Astrocyte (in vitro differentiated cells and primary cell): ENCODE measurements at places on chromosomes 11 and 22. TPM values are rescaled to one million over a fixed set of nuclear protein-coding genes. Genes with fewer than 3 reads are reported as not detected.

NTM gene
- 98.2 and 108 TPM in 2 replicates for total RNA-seq

LDHA gene
- 852 and 929 TPM in 2 replicates for total RNA-seq

GRCh38 chr22:50169774-50170341 is 673 bp upstream of the PANX2 start:
- H3K4me3 ChIP-seq = no peak overlapping the region
- no peak for DNase-seq
- H3K27me3 ChIP-seq = peaks cover 8% of the 10 kb centered on the region
- H3K4me1 ChIP-seq = no peaks in the 10 kb centered on the region
- H3K36me3 ChIP-seq = no peaks in the 10 kb centered on the region

DNA sequence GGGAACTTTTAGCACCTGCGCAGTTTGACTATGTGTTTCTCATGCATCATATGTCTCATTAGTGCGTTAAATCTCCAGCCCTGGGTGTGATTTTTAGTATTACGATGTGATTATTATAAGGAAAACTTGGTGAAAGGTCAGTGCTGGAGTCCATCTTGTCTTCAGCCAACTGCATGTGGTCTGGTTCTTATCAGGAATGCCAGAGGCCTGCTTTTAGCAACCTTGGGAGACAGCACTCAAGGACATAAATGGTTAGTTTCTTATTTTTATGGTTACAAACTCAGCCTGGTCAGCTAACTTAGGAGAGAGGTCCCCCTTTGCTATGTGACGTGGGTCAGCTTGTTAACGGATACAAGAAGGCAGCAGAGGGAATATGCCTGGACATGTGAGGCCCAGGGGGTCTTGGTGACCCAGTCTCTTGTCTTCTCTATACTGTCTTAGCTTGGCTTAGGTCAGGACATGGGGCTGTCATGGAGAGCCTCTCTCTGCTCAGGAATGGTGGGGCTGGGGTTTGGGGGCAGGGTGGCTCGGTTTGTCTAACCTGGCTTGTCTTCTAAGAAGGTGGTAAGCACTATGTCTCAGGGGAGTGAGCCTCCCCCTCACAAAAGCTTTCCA is 21.5 kb downstream of the KCTD21 start:
- no peaks in the 10 kb centered on the region for H3K36me3 ChIP-seq
- H3K27me3 ChIP-seq = no peaks in the 10 kb centered on the region
- no peak overlapping the region for H3K27ac ChIP-seq

- H3K36me3 ChIP-seq = no peaks in the 10 kb centered on the region
- H3K27me3 ChIP-seq = peaks cover 5% of the 10 kb centered on the region
- no peak overlapping the region for H3K4me3 ChIP-seq
Observed at GRCh38 chr11:111231836-111232235, 13.7 kb upstream of the POU2AF2 start.

DNA sequence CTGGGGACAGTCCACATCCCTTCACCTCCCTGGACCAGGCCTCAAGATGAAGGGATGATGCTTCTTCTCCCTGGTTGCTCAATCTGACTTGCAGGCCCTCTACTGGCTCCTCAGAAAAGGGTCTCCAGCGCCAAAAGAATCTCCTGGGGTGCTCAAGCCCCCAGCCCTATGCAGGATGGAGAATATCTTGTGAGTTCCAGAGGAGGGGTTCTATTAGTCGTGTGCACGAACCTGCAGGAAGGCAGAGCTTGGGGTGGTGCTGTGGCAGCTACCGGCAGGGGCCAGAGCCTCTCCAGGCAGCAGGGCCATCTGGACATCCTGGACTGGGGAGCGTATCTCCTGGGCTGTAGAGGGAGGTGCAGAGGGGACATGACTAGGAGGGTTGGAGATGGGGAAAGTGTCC is 1339.5 kb downstream of the BRD1 start:
- peaks cover 6% of the 10 kb centered on the region for H3K27me3 ChIP-seq
- no peak overlapping the region for H3K4me3 ChIP-seq
- peak; percentile 5 for DNase-seq
- no peak overlapping the region for H3K27ac ChIP-seq
- H3K4me1 ChIP-seq = peaks cover 5% of the 10 kb centered on the region

GRCh38 chr11:117535201-117535849 is 207.7 kb downstream of the CEP164 start:
- H3K36me3 ChIP-seq = no peaks in the 10 kb centered on the region
- no peak for DNase-seq
- no peaks in the 10 kb centered on the region for H3K4me1 ChIP-seq

DNA sequence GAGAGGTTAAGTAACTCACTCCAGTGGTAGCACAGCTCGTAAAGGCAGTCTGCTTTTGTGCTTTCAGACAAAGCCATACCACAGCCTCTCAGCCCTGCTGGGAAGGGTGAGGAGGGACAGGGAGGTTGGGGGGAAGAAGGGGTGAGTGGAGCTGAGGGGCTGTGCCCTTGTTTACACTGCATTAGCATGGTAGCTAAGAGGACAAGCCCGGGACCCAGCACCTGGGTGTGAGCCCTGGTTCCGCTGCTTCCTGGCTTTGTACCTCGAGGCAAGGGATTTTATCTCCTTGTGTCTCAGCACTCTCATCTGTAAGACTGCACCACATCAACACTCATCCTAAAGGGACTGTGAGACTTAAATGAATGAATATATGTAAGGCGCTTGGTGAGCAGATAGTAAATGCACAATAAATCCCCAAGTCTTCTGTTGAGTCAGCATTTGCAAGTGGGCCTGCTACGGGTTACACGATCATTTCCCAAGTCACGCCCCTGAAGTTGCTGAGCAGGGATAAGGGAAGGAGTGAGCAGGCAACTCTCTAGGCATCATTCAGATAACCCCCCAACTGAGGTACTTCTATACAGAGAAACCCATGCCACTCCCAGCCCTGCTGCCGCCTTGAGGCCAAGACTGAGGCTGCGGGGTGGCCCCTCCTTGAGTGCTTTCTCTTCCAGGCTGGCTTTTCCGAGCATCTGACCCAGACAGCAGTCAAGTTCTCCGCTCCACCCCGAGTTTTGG is 7.5 kb downstream of the RASD2 start:
- H3K27me3 ChIP-seq = peaks cover 17% of the 10 kb centered on the region
- no peaks in the 10 kb centered on the region for H3K36me3 ChIP-seq
- H3K27ac ChIP-seq = no peak overlapping the region
- peaks cover 7% of the 10 kb centered on the region for H3K4me1 ChIP-seq
- no peak overlapping the region for H3K4me3 ChIP-seq
- DNase-seq = no peak

GRCh38 chr11:69393865-69394233 is 87.6 kb upstream of the LINC01488 start:
- H3K4me3 ChIP-seq = no peak overlapping the region
- DNase-seq = no peak
- H3K27me3 ChIP-seq = peaks cover 2% of the 10 kb centered on the region
- H3K36me3 ChIP-seq = no peaks in the 10 kb centered on the region
- no peak overlapping the region for H3K27ac ChIP-seq
- H3K4me1 ChIP-seq = peaks cover 14% of the 10 kb centered on the region

GRCh38 chr11:114160894-114161293 is 101.4 kb downstream of the ZBTB16 start:
- H3K4me1 ChIP-seq = peaks cover 25% of the 10 kb centered on the region
- peaks cover 84% of the 10 kb centered on the region for H3K27me3 ChIP-seq
- no peaks in the 10 kb centered on the region for H3K36me3 ChIP-seq
- no peak for DNase-seq

- no peaks in the 10 kb centered on the region for H3K27me3 ChIP-seq
- H3K4me1 ChIP-seq = peaks cover 41% of the 10 kb centered on the region
- H3K36me3 ChIP-seq = no peaks in the 10 kb centered on the region
- DNase-seq = no peak
- H3K4me3 ChIP-seq = no peak overlapping the region
Observed at GRCh38 chr11:131746201-131746600, 375.8 kb downstream of the NTM start.

GRCh38 chr22:19174106-19175025 is 4.2 kb downstream of the SLC25A1 start:
- peaks cover 55% of the 10 kb centered on the region for H3K4me1 ChIP-seq
- peaks cover 4% of the 10 kb centered on the region for H3K27me3 ChIP-seq
- no peaks in the 10 kb centered on the region for H3K36me3 ChIP-seq

DNA sequence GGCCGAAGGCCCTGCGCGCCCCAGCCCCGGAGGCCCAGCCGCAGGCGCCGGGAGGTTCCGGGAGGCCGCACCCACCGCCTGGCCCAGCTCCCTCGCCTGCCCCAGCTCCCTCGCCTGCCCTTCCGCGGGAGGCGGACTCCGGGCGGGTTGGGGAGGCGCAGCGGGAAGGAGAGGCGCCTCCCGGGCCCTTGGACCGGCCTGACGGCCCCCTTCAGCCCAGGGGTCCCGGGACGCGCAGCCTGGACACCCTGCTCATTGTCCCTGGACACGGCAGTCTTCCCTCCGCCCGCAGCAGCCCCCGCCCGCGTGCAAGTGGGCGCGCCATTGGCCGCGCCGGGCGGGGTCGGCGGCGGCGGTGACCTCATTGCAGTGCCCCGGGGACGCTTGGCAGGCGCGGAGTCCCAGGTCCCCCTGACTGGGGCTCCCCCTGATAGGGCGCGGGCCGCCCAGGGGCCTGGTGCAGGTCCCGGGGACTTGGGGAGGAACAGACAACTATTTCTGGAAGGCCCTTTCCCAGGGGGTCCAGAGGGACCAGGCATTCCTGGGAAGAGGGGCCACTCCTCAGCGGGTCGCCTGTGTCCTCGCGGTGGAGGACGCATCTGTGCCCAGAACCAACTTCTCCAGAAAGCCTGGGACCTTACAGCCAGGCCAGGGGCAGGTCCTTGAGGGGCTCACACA is 501 bp downstream of the CD151 start:
- no peaks in the 10 kb centered on the region for H3K27me3 ChIP-seq
- H3K4me1 ChIP-seq = peaks cover 68% of the 10 kb centered on the region
- H3K27ac ChIP-seq = peak overlapping the region; percentile 79
- no peak for DNase-seq
- H3K4me3 ChIP-seq = peak overlapping the region; percentile 86

GRCh38 chr11:92765965-92766371 is 203.5 kb upstream of the MTNR1B start:
- peak overlapping the region; percentile 60 for H3K4me3 ChIP-seq
- DNase-seq = peak; percentile 41
- no peaks in the 10 kb centered on the region for H3K36me3 ChIP-seq
- H3K27me3 ChIP-seq = no peaks in the 10 kb centered on the region
- peak overlapping the region; percentile 51 for H3K27ac ChIP-seq
- peaks cover 6% of the 10 kb centered on the region for H3K4me1 ChIP-seq

DNA sequence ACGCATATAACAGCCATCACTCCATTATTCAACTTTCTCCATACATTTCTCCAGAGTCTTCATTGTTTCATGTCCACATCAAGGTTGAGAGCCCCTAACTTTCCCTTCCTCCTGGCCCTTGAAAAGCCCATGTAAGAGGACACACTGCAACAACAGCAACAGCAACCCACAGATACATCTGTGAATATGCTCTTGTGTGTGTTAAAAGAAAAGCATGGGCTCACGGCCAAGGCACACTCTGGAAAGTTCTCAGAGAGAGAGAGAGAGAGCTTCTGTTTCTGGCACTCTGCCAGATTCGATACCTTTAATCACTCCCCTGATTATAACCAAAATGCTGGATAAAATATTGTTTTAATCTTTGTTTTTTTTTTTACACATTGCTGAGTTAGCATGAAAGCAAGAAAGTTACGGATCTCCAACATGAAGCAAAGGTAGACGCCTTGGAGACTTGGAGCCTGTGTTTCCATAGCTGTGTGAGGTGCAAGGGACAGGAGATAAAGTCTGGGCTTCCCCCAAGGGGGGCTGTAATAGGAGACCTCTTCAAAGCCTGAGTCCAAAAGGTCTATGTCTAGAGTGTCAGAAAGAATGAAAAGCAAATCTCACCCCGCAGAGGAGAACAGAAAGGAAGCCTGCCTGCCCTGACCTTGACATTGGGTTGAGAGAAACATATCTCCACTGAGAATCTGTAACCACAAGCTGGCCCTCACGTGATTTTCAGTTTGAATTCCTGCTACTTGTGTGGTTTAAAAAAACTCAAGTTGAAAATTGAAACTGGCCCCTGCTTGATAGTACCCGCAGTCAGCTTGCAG is 33.7 kb upstream of the MPPED1 start:
- peak; percentile 53 for DNase-seq
- peaks cover 14% of the 10 kb centered on the region for H3K27me3 ChIP-seq
- no peak overlapping the region for H3K27ac ChIP-seq
- no peak overlapping the region for H3K4me3 ChIP-seq
- peaks cover 20% of the 10 kb centered on the region for H3K4me1 ChIP-seq
- no peaks in the 10 kb centered on the region for H3K36me3 ChIP-seq

GRCh38 chr11:63517156-63517555 is 11.3 kb downstream of the LGALS12 start:
- no peaks in the 10 kb centered on the region for H3K36me3 ChIP-seq
- no peak overlapping the region for H3K4me3 ChIP-seq
- H3K4me1 ChIP-seq = no peaks in the 10 kb centered on the region

DNA sequence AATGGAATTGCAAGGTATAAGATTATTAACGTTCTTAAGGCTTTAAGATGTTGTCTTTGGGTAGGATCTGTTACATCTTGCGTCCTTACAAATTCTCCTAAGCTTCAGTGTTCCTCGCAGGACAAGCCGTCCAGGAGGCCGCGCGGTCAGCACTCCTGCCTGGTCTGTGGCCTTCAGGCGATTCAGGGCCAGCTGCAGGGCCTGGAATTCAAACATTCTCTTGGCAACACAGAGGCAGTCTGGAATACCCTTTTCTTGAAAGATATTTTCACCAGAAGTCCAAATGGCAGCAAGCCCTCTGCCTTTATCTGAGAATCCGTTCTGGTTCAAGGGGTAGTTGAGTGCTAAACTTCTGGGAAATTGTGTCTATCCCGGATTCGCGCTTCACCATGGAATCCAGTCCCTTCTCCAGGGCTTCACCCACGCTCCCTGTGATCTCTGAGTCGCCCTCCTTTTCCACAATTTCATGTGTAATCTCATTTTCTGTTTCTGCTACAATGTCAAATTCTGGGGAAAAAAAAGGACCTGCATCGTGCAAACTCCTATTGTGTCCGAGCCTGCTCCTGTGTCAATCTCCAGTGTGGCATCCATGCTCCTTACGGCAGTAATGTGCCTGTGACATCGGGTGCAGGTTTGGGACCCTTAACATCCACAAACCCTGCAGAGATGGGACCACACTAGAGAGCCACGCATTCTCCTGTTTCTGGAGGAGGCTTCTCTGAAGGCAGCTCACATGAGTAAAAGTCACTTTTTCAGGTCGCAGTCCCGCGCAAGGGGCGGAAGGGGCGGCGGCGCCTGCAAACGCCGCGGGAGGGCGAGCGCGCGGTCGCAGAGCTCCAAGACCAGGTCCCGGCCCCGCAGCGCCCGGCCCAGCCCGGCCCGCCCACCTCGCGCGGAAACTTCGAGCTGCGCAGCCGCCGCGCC is 25.4 kb upstream of the SORL1 start:
- no peak overlapping the region for H3K4me3 ChIP-seq
- no peak overlapping the region for H3K27ac ChIP-seq
- no peaks in the 10 kb centered on the region for H3K4me1 ChIP-seq
- H3K27me3 ChIP-seq = peaks cover 23% of the 10 kb centered on the region
- no peak for DNase-seq

DNA sequence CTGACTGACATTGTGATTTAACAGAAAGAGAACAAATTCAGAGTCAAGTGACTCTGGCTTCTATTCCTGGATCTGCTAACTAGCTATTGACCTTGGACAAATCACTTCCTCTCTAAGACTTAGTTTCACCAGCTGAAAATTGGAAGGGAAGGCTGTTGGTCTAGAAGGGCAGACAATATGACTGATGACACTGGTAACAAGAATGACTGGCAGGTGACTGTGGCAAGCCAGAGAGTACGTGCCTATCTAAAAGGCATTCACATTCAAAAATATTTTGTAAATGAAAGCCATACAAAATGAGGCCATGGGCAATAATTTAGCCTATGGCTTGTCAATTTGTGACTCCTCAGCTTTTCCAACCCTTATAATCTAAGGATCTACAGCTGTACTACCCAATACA is 23.5 kb downstream of the SERGEF start:
- H3K4me3 ChIP-seq = no peak overlapping the region
- no peaks in the 10 kb centered on the region for H3K27me3 ChIP-seq
- no peak for DNase-seq
- H3K36me3 ChIP-seq = no peaks in the 10 kb centered on the region
- peaks cover 16% of the 10 kb centered on the region for H3K4me1 ChIP-seq
- no peak overlapping the region for H3K27ac ChIP-seq
